CD4-positive, alpha-beta T cell (primary cell): ENCODE measurements at places on chromosomes 12 and 14.

- no peaks in the 10 kb centered on the region for H3K36me3 ChIP-seq
- H3K27ac ChIP-seq: no peak overlapping the region
- H3K4me3 ChIP-seq: no peak overlapping the region
- H3K4me1 ChIP-seq: no peaks in the 10 kb centered on the region
- no peak for DNase-seq
- no peaks in the 10 kb centered on the region for H3K27me3 ChIP-seq
Observed at GRCh38 chr12:8844665-8845064, 22.2 kb downstream of the A2ML1 start.

DNA sequence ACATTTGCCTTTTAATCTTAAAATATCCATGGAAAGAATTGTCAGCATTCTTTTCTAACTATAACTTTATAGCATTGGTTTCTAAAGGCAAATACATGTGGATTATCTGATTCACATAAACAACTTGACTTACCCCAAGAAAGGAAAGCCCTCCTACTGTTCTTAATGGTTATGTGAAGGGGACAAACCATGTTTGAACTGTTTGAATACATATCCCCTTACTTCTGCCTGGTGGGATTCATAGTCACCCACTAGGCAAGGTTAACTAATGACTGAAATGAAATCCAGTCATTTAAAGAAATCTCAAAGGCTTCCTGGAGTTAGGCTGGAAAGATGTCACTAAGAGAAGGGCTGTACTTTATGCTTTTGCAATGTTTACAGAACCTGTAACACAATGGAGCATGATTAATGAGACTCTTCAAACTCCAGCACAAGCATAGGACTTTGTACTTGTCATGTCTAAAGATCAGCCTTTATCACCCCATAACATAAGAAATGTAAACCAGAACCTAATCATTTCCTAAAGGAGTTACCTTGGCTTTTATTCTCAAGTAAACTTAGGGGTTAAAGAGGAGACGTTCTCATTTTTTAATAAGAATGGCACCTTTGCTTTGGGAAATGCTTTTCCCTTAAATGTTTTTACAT is 10.2 kb upstream of the FLRT2 start:
- no peaks in the 10 kb centered on the region for H3K27me3 ChIP-seq
- no peaks in the 10 kb centered on the region for H3K4me1 ChIP-seq
- H3K4me3 ChIP-seq: no peak overlapping the region
- no peaks in the 10 kb centered on the region for H3K36me3 ChIP-seq
- DNase-seq: no peak

- H3K27me3 ChIP-seq: peaks cover 2% of the 10 kb centered on the region
- H3K36me3 ChIP-seq: no peaks in the 10 kb centered on the region
- H3K27ac ChIP-seq: no peak overlapping the region
- peaks cover 18% of the 10 kb centered on the region for H3K4me1 ChIP-seq
- no peak overlapping the region for H3K4me3 ChIP-seq
Observed at GRCh38 chr12:10361622-10362021, 28.2 kb downstream of the KLRK1 start.

DNA sequence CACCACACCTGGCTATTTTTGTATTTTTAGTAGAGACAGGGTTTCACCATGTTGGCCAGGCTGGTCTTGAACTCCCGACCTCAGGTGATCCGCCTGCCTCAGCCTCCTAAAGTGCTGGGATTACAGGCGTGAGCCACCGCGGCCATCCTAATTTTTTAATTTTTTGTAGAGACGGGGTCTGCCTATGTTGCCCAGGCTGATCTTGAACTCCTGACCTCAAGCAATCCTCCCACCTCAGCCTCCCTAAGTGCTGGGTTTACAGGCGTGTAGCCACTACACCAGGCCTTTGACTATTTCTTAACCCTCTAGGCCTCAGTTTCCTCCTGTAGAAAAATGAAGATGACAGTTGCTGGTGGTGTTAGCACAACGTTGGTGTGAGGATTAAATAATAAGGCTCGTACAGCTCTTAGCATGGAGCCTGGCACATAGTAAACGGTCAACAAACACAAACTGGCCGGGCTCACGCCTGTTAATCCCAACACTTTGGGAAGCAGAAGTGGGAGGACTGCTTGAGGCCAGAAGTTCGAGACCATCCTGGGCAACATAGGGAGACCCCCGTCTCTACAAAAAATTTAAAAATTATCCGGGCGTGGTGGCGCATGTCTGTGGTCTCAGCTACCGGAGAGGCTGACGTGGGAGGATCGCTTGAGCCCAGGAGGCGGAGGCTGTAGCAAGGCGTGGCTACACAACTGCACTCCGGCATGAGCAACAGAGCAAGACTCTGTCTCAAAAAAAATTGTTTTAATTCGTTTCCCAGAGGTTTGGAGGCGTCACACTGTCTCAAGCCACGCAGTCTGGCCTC is 979 bp downstream of the DDX54 start:
- DNase-seq: no peak
- H3K4me1 ChIP-seq: peaks cover 52% of the 10 kb centered on the region
- H3K36me3 ChIP-seq: peaks cover 33% of the 10 kb centered on the region
- H3K27me3 ChIP-seq: no peaks in the 10 kb centered on the region

DNA sequence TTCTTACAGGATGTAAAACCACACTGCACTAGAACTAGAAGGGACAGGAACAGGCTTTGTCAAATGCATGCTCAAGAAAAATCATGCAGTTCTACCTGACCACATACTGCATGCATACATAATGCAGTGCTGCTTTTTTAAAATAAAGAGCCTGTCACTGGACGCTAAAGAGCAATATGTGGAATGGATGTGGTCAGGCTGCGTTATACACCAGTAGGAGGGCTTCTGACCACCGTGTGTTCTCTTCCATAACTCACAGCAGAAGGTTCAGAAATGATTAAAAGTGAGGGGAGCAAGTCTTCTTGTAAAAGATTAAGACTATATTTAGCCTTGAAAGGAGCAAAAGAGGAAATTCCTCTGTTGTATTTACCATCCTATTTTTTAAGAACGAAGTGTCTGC is 392.0 kb downstream of the EMP1 start:
- H3K27me3 ChIP-seq: no peaks in the 10 kb centered on the region
- no peaks in the 10 kb centered on the region for H3K4me1 ChIP-seq
- no peaks in the 10 kb centered on the region for H3K36me3 ChIP-seq
- no peak overlapping the region for H3K4me3 ChIP-seq

- no peaks in the 10 kb centered on the region for H3K36me3 ChIP-seq
- H3K4me1 ChIP-seq: no peaks in the 10 kb centered on the region
- no peak overlapping the region for H3K27ac ChIP-seq
- DNase-seq: no peak
- no peak overlapping the region for H3K4me3 ChIP-seq
Observed at GRCh38 chr12:65798918-65799317, 25.4 kb upstream of the HMGA2 start.

DNA sequence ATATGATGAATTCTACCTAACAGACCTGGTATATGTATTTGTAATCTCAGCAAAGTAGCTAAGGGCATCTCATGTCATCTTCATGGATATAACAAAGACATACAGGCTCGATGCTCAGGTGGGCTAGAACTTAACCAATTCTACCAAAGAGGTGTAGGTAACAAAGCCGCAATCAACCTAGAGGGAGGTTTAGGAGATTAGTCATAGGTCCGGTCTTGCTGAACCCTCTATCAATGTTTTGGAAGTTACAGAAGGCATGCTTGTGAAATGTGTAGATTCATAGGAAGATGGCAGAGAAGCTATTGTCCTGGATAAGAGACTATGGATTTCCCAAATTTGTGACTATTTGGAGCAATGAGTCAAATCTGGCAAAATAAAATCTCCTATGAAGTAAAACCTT is 42.6 kb upstream of the SYCP3 start:
- no peaks in the 10 kb centered on the region for H3K27me3 ChIP-seq
- no peak for DNase-seq
- no peak overlapping the region for H3K27ac ChIP-seq
- H3K4me3 ChIP-seq: no peak overlapping the region
- H3K4me1 ChIP-seq: no peaks in the 10 kb centered on the region

GRCh38 chr12:51855586-51856428 is 7.3 kb upstream of the FIGNL2 start:
- no peak overlapping the region for H3K4me3 ChIP-seq
- H3K27ac ChIP-seq: no peak overlapping the region
- no peak for DNase-seq
- H3K4me1 ChIP-seq: peaks cover 6% of the 10 kb centered on the region
- H3K36me3 ChIP-seq: no peaks in the 10 kb centered on the region

- no peak for DNase-seq
- H3K27me3 ChIP-seq: peaks cover 57% of the 10 kb centered on the region
- no peak overlapping the region for H3K4me3 ChIP-seq
- no peak overlapping the region for H3K27ac ChIP-seq
- no peaks in the 10 kb centered on the region for H3K36me3 ChIP-seq
- peaks cover 58% of the 10 kb centered on the region for H3K4me1 ChIP-seq
Observed at GRCh38 chr12:48972952-48973483, 1.5 kb upstream of the WNT10B start.

- peaks cover 6% of the 10 kb centered on the region for H3K27me3 ChIP-seq
- no peaks in the 10 kb centered on the region for H3K36me3 ChIP-seq
- no peak for DNase-seq
- no peak overlapping the region for H3K27ac ChIP-seq
- no peak overlapping the region for H3K4me3 ChIP-seq
Observed at GRCh38 chr14:51201890-51202289, 38.2 kb upstream of the TMX1 start.

DNA sequence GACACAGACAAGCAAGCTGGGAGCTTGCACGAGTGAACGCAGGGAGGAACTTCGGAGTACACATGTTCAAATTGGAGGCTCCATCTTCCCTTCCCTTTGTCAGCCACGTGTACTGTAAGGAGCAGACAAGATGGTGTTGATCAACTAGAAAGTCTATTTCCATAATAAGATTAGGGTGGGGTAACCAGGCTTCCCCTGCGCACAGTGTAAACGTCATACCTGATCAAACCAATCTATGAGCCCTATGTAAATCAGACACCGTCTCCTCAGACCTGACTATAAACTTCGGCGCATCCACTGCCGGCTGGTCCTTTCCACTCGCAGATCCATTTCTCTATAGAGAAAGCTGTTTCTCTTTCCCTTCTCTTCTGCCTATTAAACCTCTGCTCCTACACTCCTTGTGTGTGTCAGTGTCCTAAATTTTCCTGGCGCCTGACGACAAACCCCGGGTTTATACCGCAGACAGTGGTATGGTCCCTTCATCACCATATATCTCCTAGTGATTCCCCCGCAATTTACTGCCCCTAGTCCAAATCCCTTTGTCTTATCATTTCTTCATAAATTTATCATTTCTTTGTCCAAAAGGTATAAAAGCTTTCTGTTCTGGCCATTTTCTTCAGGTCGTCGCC is 7.5 kb upstream of the ETFBKMT start:
- DNase-seq: no peak
- no peaks in the 10 kb centered on the region for H3K36me3 ChIP-seq
- H3K4me3 ChIP-seq: no peak overlapping the region
- H3K27me3 ChIP-seq: no peaks in the 10 kb centered on the region
- no peak overlapping the region for H3K27ac ChIP-seq
- H3K4me1 ChIP-seq: peaks cover 10% of the 10 kb centered on the region

- H3K27me3 ChIP-seq: no peaks in the 10 kb centered on the region
- H3K4me3 ChIP-seq: no peak overlapping the region
- no peak overlapping the region for H3K27ac ChIP-seq
- peak; percentile 88 for DNase-seq
- peaks cover 32% of the 10 kb centered on the region for H3K4me1 ChIP-seq
Observed at GRCh38 chr14:74608959-74609611, 3.0 kb downstream of the LTBP2 start.

DNA sequence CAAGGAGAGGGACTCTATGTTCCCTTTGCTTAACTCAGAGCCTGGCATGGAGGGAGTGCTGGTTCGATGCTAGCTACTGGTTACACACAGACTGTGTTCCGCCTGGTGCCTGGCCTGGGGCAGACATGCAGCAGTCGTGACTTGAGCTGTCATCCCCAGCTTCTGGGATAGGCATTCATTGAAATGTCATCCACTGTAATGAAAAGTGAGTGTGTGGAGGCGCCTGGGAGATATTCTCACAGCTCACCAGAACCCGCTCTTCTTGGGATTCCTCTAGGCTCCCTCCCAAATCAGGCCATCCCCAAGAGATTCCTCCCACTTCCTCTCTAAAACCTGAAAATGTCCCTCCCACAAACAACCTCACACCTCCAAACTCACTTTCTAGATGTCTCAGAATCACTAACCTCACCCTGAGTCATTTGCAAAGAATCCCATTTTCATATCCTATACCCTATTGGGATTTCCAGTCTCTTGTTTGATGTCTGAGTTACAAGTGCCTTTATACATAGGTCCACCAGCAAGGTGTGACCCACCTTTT is 82.8 kb downstream of the CRACR2A start:
- H3K27ac ChIP-seq: no peak overlapping the region
- peaks cover 85% of the 10 kb centered on the region for H3K36me3 ChIP-seq

DNA sequence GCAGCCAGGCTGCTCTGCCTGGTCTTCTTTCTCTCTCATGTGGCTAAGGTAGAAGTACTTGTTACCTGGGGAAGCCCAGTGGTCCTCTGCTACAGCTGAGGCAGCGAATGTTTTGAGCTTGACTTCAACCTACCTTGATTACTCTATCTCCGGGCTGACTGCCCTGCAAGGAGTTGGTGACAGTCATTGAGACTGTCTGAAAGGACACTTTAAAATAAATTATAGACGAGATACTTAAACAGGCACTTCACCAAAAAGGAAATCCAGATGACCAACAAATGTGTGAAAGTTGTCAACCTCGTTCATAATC is 474 bp upstream of the CIT start:
- H3K27ac ChIP-seq: no peak overlapping the region
- peaks cover 16% of the 10 kb centered on the region for H3K4me1 ChIP-seq
- no peaks in the 10 kb centered on the region for H3K36me3 ChIP-seq
- no peaks in the 10 kb centered on the region for H3K27me3 ChIP-seq

- DNase-seq: no peak
- no peaks in the 10 kb centered on the region for H3K4me1 ChIP-seq
- no peak overlapping the region for H3K4me3 ChIP-seq
- no peaks in the 10 kb centered on the region for H3K36me3 ChIP-seq
- no peak overlapping the region for H3K27ac ChIP-seq
- no peaks in the 10 kb centered on the region for H3K27me3 ChIP-seq
Observed at GRCh38 chr12:129083121-129083840, 230.0 kb downstream of the GLT1D1 start.

GRCh38 chr14:105261781-105262180 is 13.4 kb downstream of the BTBD6 start:
- peaks cover 9% of the 10 kb centered on the region for H3K36me3 ChIP-seq
- H3K27me3 ChIP-seq: no peaks in the 10 kb centered on the region
- no peak overlapping the region for H3K27ac ChIP-seq
- DNase-seq: no peak
- H3K4me1 ChIP-seq: peaks cover 10% of the 10 kb centered on the region

DNA sequence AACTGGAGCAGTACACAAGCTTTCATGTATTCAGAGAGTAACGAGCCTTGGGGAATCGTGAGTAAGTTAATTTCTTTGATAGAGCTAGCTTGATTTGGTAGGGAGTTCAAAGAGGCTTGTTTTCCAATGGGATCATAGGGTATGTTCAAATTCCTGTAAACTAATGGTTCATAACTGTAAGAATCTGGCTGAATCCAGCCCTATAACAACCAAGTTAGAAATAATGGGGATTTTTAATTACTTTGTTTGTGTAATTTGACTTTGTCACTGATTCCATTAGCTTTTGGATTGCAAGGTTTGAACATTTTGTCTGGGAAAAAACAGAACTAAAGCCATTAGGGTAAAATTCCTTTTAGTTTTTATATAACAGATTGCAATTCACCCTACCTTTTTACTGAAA is 94.0 kb downstream of the WNK1 start:
- H3K27ac ChIP-seq: no peak overlapping the region
- H3K36me3 ChIP-seq: peaks cover 37% of the 10 kb centered on the region
- H3K4me1 ChIP-seq: peaks cover 8% of the 10 kb centered on the region
- DNase-seq: no peak
- no peaks in the 10 kb centered on the region for H3K27me3 ChIP-seq

- H3K36me3 ChIP-seq: no peaks in the 10 kb centered on the region
- no peak overlapping the region for H3K27ac ChIP-seq
- DNase-seq: no peak
- H3K4me3 ChIP-seq: no peak overlapping the region
Observed at GRCh38 chr14:96066976-96067375, 27.8 kb downstream of the C14orf132 start.
